Fibroblast of the aortic adventitia (primary cell): ENCODE measurements at places on chromosomes 3 and 15. TPM values are rescaled to one million over a fixed set of nuclear protein-coding genes. Genes with fewer than 3 reads are reported as not detected.
A peak's percentile ranks its signal among the peaks of the same experiment; 100 is the strongest.

Gene GPD1L
- 8.5 and 10.3 TPM in 2 replicates for total RNA-seq

Gene GOLGA8J
- not detected in 2 replicates for total RNA-seq

Gene ACSBG1
- under 0.01 TPM in 1 of 2 replicates, not detected in the other for total RNA-seq

DNA sequence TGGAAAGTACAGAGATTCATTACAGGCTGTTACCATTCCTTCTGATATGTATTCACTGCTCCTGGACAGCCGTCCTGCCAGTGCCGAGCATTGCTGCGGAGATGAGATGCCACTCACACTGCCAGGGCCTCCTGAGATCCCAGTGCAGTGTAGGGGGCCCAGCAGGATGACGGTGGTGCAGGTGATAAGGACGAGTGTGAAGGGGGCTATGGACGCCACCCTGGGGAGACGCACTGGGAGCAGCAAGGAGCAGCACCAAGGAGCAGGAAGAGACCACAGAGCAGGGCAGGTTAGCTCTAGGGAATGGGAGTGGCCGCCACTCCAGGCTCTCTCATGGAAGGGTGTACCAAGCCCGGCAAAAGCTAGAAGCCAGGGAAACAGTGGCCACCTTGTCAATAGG is 4.0 kb upstream of the KLF15 start:
- no peak for DNase-seq

Gene PTPN9
- 14.4 and 24.0 TPM in 2 replicates for total RNA-seq

- DNase-seq: peak; percentile 52
These were observed 25.1 kb downstream of the SMAD3 start for GRCh38 chr15:67090297-67091070.

Gene TF
- total RNA-seq: under 0.01 and 4.0 TPM in 2 replicates

Gene RASGRF1
- not detected in 2 replicates for total RNA-seq

DNA sequence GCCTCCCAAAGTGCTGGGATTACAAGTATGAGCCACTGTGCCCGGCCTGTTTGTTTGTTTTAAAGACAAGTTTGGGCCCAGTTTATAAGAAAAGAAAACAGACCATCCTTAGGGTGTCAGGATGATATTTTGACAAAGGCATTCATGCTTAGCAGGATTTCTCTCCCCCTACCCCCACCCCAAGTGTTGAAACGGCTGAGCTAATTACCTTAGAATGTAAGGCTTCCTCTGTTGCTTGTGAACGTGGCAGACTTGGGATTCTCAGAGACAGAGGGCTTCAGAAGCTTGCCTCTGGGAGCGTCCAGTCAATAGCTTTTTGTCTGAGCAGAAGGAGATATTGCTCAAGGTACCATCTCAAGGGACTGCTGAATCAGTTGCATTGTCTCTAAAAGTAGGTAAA is 24.0 kb downstream of the FLNB start:
- DNase-seq: no peak

DNA sequence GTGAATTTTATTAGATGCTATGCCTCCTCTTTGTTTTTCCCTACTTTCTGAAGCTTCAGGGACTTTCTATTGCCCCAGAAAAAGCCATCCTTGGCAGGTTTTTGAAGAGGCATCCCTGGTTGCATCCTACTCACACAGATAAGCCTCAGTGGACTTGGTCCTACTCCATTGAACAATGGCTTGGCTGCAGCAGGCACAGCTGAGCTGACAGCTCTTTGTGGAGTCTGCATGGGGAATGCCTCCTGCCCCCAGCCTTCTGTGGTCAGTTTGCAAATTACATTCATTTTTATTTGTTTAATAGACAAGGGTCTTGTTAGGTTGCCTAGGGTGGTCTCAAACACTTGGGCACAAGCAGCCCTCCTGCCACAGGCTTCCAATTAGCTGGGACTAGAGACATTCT is 69.7 kb downstream of the NPAP1 start:
- DNase-seq: no peak

Gene WWTR1
- 54.7 and 205 TPM in 2 replicates for total RNA-seq

- DNase-seq: peak; percentile 74
These were observed 101.3 kb downstream of the DPH6 start for GRCh38 chr15:35444557-35445204.

DNA sequence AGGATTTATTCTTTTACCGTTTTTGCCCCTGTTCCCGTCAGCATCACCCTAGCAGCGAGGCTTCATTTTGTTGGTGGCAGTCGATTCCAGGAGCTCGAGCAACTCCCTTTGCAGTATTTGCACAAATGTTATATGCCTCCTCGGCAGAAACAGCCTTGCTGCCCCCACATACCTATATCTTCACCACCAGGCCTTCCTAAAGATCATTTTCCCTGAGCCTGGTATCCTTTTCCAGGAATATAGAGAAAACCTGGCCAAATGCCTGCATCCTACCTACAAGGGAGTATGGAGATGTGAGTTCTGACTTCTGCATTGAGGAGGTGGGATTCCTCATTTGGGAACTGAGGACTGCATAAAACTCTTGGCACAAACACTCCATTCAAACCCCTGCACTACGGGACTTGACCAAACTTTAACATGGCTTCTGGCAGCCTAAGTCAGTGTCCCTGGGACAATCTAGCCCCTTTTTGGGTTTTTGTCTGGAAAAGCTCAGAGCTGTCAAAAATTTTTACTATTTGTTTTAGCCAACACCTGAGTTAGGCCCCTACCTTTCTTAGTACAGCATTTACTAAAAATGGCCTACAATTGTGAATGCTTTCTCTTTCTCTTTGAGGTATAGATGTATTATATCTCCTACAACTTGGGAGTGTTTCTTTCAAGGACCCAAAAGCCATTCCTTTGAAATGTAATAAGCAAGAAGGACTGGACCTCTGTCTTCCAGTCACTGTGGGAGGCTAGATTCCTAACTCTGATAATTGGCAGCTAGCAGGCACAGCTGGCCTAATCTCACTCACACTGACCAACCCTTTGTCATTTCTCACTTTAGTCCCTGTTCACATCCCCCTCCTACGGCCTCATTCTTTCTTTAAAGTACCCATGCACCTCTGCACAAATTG is 12.1 kb upstream of the UBE2Q2 start:
- DNase-seq: no peak

Gene GOLGA6A
- total RNA-seq: not detected in 2 replicates

DNA sequence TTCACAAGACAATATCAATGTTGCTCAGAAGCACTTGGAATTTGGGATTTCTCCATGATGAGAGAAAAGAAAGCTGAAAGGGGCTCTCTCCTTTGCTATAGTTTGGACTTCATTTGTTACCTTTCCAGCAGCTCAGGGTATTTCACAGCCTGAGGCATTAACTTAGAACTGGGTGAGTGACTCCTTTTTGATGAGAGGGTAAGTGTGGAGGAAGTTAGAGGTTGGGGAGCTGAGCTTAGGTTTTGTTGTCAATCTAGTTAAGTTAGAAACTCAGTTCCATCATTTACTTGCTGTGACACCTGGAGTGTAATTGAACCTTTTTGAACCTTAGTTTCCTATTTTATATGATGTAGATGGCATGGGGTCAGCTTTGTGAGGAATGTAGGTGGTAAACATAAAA is 359.1 kb downstream of the PDCD6IP start:
- no peak for DNase-seq
